ENCODE measurements at places on chromosomes 6 and 20.
A peak's percentile ranks its signal among the peaks of the same experiment; 100 is the strongest.

DNA sequence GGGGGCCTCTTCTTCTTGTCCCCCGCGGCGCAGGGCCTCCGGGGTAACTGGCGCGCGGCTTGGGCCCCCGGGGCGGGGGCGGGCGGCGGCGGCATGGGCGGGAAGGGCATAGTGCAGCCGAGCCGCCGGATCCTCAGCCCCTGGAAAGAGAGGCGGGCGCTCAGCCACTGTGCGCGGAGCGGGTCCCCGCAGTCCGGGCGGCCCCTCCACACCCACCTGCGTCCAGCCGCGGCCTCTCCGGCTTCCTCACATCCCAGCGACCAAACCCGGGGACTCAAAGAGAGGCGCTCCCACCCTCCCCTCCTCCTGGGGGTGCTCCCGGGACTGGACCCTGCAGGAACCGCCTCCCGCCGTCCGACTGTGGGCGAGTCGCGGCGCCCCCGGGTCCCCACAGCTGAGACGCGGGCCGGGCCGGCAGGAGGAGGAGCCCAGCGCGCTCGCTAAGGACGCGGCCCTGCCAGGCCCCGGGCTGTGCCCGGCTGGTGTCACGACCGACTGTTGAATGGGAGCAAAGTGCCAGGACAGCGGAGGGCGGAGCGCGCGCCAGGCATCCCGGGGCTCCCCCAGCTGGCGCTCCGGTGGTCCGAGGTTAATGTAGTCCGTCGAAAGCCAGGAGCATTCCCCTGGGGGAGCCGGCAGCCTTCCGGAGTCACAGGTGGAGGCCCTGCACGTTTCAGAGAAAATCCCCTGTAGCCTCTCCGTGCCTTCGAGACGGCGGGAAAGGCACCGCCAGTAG lies at the start of gene PRR18:
TSS of gene PRR18 (minus strand) at position 360 of the 736 bp plus-strand sequence. CDS start at position 110, 250 bp downstream.
- no peak for DNase-seq

DNA sequence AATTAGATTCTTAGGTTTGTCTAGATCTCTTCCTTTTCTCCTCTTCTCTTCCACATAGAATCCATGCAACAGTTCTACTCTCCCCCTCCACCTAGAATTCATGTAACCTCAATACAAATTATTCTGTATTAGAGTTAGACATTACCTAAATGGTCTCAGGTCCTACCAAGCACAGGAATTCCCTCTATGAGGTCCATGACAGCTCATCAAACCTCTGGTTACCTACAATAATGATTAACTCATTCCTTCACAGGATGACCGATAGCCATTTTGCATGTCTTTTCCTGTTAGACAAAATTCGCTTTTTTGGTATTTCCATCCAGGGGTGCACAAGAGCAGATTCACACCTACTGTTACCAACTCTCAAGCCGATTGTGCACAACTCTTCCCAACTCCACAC lies 27.4 kb upstream of the BMP2 start:
- DNase-seq, result no peak

DNA sequence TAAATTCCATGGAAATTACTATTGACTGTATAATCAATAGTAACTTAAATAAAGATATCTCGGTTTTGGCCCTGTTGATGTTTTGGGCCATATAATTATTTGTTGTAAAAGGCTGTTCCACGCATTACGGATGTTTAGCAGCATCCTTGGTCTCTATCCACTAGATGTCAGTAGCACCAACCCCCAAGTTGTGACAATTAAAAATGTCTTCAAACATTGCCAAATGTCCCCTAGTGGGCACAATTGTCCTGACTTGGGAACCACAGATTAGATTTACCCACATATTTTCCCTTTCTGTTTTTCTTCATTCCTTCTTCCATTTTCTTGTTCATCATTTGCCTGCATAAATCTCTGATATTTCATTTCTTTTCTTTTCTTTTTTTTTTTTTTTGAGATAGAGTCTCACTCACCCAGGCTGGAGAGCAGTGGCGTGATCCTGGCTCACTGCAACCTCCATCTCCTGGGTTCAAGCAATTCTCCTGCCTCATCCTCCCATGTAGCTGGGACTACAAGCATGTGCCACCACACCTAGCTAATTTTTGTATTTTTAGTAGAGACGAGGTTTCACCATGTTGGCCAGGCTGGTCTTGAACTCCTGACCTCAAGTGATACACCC lies 13.6 kb upstream of the WFDC8 start:
- peak; percentile 56 for DNase-seq

GRCh38 chr6:10431423-10432164 lies 16.7 kb upstream of the TFAP2A start:
- DNase-seq, result no peak

DNA sequence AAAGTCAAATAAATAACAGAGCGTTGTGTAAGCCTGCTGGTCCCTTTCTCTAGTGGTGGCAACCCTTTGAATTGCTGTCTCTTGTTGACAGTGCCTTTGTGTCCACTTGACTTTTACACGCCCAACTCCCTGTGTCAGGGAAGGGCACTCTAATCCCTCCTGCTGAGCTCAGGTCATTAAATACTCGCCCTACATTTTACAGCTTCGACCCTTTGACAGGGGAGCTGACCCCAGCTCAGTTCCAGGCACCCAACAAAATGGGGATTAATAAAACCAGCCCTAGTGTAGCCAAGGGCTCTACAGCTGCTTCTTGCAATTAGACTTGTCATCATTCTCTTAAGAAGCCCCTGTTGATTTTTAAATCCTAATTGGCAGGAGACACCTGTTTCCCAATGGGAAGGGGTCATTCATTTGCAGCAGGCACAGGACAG lies 308.2 kb downstream of the EYA4 start:
- no peak for DNase-seq

GRCh38 chr6:158642097-158642601 lies 2.4 kb downstream of the DYNLT1 start:
- peak; percentile 97 for DNase-seq

GRCh38 chr6:7812623-7813022 lies 86.7 kb downstream of the BMP6 start:
- DNase-seq, result no peak

- DNase-seq, result peak; percentile 88
Measured at GRCh38 chr6:12637960-12638641, 78.5 kb upstream of the PHACTR1 start.

DNA sequence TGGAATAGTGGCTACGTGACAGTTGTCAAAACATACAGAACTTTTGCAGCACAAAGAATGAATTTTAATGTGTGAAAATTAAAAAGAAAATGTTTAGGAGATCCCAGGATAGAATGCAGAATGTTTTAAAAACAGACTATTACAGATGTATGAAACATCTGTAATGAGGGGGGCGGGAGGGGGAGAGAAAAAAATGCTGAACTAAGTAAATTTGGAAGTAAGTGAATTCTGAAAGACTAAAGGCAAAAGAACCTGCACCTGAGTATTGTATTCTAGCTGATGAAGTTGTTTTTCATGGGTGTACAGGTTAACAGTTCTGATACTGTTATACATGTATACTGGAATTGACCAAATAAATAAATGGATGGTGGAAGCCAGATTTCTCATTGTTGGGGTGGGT lies 178.8 kb downstream of the ZFAND3 start:
- no peak for DNase-seq

DNA sequence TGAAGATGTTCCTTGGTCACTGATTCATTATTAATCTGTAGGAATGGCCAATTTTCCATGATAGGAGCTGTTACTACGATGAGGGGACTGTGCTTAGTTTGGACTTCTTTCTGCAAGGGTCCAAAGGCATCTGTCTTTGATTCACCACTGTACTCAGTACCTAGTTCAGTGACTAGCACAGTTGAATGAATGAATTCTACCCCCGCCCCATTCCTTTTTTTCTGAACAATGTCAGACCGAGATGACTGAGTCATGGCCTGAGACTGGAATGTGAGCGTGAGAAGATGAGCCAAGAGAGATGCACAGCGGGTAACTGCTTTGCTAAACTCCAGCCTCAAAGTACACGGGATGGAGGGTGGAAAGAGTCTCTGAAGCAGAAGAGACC lies 419 bp upstream of the SNHG17 start:
- peak; percentile 84 for DNase-seq

DNA sequence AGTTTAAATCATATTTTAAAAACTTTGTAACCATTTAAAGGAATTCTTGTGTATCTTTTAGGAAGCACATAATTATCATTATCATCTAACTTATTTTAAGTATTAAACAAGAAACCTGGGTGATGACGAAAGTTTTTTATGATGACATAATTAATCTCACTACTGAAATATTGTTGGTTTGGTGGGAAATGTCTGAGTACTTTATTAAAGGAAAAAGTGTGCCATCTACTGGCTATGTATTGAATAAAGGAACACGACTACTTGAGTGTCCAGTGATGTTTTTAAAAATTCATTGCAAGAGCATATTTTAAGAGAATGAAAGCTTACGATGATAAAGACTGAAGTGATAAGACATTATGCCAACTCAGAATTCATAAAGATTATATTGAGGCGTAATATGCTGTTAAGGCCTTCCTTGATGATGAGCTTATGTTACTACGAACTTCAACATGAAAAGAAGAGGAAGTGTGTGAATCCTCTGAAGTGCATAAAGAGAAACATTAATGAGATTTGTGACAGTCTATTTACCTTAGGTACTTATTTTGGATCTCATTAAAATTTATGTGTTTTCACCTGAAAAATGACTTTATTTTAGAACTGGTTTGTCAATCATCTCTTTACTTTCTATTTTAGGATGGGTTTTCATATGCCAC lies 12.0 kb upstream of the TRMT11 start:
- peak; percentile 42 for DNase-seq

GRCh38 chr6:134258849-134259306 lies 59.0 kb downstream of the SGK1 start:
- no peak for DNase-seq

GRCh38 chr6:90442366-90442765 lies 144.5 kb downstream of the MAP3K7 start:
- no peak for DNase-seq

GRCh38 chr20:23668477-23668951 lies 20.3 kb downstream of the CST4 start:
- peak; percentile 51 for DNase-seq

DNA sequence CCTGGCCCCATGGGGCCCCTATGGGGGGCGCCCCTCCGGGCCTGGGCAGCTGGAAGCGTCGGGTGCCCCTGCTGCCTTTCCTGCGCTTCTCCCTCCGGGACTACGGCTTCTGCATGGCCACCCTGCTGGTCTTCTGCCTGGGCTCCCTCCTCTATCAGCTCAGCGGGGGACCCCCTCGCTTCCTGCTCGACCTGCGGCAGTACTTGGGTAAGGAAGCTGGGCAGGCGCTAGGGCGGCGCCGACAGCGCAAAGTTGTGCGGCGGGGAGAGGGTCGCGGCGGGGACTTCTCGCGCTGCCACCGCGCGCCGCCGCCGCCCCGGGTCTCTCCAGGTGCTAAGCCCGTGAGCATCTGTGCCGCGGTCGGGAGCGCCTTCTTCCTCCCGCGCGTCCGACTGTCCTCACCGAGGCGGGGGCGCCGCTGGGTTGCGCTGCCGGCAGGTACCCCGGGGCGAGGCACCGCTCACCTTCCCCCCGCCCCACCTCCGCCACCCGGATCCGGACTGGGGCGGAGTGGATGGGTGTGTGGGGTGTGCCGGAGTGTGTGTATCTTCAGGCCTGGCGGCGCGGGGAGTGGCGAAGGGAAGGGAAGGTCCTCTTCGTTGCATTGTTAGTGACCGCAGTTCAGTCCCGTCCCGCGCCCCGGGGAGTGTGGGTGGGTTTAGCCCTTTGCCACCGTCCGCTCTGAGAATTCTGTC lies 788 bp downstream of the UST start:
- peak; percentile 61 for DNase-seq

- DNase-seq, result peak; percentile 11
Measured at GRCh38 chr6:25173246-25173645, 105.9 kb upstream of the CARMIL1 start.

- no peak for DNase-seq
Measured at GRCh38 chr20:45470937-45471336, 1.4 kb downstream of the WFDC2 start.

- DNase-seq, result no peak
Measured at GRCh38 chr20:54431156-54431944, 44.0 kb upstream of the DOK5 start.

DNA sequence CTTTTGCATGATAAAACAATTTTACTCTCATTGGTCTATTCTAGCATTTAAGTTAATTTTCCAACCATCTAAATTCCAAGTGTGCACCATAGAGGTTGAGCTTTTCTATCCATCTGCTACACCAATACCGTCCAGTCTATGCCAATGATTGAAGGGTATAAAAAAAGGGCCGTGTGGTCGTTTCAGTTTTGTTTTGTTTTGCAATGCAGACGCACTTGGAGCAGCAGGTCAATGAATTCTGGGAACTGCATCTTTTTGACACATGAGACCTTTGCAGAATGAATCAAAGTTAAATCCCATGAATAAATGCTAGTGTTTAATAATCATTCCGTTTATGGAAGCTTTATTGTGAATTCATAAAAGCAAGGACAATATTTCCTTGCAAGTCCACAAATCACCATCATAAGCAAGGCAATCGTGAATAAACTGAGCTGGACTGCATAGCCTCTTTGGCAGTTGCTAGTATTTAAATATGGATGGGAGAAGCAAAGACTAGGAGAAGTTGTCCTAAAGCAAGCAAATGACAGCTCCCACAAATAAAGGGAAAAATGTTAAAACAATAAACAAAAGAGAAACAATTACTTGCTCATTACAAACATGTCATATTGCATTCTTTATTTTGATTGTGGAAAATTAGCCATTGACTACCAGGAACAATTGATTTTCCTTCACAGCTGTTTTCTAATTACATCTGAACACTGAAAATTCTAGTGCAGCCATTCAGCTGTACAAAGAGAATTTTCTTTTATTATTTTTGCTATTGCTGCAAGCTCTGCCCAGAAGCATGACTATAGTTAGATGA lies 649.7 kb upstream of the GJE1 start:
- DNase-seq, result no peak

DNA sequence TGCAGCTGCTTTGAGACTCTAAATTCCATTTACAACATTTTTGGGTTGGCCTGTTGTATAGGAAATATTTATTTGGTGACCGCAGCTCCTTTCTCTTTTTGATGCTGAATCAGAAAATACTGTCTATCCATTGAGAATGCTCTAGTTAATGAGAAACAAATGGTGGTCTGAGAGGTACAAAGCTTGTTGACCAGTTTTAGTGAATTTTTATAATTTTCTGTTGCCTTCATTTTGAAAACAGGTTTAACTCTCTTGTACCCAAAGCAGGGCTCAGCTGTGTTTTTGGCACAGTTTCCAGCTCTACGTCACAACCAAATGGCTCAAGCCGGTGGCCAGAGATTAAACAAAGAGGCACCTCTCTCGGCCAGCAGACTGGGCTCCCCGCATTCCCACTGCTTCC lies 113.2 kb downstream of the FNDC1 start:
- DNase-seq, result no peak

All from HT1080 (cell line).